Left renal pelvis (tissue), 4 donors: ENCODE measurements at places on chromosomes 3 and 15. TPM values are rescaled to one million over a fixed set of nuclear protein-coding genes. Genes with fewer than 3 reads are reported as not detected.

DNA sequence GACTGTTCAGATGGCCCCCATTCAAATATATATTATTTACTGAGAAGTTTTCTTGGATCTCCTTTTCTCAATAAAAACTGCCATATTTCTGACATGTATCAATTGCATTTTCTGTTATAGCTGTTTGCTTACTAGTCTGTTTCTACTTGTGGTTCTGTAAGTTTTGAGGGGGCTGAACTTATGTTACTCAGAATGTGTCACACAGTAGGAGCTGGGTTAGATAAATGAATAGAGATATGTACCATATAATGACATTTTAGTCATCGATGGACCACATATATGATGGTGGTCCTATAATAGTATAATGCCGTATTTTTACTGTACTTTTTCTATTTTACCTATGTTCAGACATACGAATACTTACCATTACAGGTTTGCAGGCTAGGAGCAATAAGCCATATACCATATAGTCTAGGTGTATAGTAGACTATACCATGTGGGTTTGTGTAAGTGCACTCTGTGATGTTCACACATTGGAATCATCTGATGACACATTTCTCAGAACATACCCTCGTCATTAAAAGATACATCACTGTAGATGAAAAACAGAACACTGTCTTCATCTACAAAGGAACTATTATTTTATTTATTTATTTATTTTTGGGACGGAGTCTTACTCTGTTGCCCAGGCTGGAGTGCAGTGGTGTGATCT lies 22.3 kb downstream of the PPP4R2 start:
- DNase-seq = no peak

GRCh38 chr15:78944669-78945407 lies at the start of gene CTSH:
TSS of gene CTSH (minus strand) at chr15:78945046. CDS start at chr15:78944981, 65 bp downstream.
- DNase-seq = no peak

DNA sequence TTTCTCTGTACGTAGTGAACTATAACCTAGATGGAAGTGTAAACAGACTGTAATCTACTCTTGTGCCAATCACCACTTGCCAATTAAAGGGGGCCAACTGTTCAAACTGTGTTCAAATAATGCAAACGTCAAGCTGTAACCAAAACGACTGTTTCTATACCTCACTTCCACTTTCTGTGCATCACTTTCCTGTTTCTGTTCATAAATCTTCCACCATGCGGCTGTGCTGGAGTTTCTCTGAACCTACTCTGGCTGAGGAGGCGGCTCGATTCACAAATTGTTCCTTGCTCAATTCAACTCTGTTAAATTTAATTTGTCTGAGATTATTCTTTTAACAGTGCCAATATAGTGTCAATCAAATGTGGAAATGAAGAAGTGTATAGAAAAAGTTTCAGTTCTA lies 206.7 kb upstream of the TBC1D5 start:
- DNase-seq = no peak

GRCh38 chr3:104596054-104596453 lies 770.7 kb upstream of the ALCAM start:
- DNase-seq = no peak

DNA sequence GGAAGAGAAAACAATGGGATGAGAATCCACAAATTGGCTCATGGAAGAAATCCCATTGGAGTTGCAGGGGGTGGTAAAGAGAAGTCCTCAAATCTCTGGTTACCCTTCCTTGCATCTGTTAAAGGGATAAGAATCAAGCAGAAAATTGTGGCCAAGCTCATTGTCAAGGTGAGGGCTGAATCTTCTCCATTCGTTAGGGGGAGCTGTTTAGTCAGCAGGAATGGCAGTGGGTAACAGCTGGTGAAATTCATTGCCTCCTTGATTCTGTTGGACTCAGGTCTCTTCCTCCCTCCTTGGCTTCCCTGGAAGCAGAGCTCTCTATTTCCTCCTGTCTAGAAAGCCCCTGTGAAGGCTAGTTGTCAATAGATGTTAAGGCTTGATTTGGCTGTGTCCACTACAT lies 343.1 kb upstream of the SEMA6D start:
- no peak for DNase-seq

DNA sequence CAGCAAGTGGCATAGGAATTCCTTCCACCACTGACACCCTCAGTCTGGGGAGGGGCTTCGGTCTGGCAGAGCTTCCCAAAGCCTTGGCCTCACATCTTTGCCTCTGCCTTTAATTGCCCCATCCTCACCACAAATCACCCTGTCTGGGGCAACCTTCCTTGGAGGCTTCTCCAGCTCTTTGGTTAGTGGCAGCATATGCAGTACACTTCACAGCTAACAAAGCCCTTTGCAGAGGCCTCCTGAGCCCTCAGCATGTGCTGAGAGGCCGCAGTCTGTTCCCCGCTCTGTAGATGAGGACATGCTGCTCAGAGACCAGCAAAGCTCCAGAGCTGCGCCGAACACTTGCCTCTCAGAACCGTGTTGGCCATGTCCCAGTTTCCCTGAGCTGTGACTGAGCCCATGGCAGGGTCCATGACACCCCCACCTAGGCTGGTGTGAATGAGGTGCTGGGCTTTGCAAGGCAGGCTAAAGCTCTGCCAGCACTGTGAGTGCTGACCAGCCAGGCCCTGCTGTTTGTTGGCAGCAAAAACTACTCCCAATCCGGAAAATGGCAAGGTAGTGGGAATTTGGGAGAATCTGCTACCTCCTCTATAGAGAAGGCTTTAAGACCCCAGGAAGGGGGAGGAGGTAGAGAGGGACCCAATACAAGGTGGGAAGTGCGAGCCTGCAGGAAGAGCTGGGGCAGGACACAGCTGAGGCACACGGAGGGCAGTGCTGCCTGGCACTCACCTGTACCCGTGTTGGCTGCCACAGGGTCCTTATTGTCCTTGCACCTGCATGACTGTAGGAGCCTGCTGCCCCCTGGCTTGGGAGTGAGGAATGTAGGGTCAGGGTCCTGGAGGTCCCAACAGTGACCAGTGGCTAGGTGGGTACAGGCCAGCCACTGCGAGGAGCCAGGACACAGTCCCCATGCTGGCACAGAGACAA lies 8.4 kb upstream of the KLF15 start:
- no peak for DNase-seq

Gene ITIH4
- polyA plus RNA-seq = 2.9 TPM

DNA sequence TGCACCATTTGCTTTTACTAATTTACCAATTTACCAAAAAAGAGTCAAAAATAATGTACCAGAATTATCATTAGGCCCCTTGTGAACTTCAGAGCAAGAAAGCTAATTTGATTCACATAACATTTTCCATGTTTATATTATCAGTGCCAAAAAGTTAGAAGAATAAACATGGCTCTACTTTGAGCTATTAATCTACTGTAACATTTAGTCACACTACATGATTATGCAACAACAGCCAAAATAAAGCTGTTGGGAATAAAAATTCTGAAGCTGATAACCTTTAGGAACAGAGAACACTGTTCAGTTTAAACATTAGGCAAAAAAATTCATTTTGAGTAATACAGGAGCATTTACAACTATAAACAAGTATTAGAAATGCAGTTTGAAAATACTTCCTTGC lies 63.6 kb downstream of the PROS1 start:
- no peak for DNase-seq

Gene ANKRD63
- polyA plus RNA-seq = not detected
